ENCODE measurements at places on chromosomes 5 and 9.

DNA sequence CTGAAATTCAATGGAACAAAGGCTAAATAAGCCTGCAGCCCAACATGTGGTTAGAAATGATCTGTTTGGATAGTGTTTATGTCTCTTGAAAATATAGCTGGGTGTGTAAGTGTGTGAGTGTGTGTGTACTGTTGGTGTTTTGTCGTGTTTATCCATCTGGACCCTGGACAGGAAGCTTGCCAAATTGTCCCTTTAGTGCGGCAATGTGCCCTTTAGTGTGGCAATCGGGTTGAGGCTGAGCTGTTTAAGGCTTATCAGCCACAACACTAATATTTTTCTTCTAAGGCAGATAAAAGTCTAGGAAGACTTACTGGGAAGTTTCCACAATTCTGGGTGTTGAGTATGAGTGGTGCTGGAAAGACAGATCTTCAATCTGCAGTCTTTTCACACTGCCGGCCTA lies 180.2 kb downstream of the YTHDC2 start:
- no peak for DNase-seq

DNA sequence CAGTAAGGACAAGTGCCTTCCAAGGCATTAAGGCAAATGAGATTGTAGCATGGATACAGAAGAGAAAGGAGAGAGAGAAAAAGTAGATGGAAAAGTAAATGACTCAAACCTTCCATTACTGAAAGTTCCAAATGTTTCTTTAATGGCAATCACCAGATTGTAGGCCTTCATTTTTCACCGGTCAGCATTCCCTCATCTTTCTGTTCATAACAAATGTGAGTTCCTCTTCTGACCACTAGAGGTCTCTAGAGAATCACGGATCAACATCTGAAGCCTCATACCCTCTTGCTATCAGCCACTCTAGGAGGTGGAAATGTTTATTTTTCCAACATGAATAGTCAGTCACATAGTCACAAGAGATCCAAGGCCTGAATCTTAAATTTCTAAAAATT lies 73.6 kb upstream of the RPS23 start:
- DNase-seq, result no peak

DNA sequence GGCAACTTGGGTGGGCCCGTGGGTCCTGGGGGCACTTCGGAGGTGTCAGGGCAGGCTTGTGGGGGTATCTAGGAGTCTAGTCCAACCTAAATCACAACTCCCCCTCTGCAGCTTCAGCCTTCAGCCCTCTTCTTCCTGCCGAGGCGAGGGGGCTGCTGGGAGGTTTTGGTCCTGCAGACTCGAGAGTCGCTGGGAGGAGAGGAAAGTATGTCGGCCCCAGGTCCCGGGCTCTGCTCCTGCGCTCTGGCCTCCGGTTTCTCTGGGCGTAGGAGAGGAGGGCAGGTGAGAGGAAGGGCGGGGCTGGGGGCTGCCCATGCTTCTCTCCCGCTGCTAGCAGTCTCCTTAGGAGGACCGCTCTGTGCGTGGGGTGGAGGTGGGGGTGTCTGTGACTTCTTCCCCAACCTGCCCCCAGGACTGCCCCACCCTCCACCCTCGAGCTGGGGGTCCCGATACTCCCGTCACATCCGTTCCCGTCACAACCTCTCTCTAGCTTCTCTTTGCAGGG lies 139.8 kb upstream of the COL5A1 start:
- DNase-seq, result no peak

GRCh38 chr9:136922540-136922939 lies 22.0 kb downstream of the FBXW5 start:
- DNase-seq, result no peak

GRCh38 chr9:125470767-125471580 lies 209.3 kb downstream of the GAPVD1 start:
- DNase-seq, result no peak

DNA sequence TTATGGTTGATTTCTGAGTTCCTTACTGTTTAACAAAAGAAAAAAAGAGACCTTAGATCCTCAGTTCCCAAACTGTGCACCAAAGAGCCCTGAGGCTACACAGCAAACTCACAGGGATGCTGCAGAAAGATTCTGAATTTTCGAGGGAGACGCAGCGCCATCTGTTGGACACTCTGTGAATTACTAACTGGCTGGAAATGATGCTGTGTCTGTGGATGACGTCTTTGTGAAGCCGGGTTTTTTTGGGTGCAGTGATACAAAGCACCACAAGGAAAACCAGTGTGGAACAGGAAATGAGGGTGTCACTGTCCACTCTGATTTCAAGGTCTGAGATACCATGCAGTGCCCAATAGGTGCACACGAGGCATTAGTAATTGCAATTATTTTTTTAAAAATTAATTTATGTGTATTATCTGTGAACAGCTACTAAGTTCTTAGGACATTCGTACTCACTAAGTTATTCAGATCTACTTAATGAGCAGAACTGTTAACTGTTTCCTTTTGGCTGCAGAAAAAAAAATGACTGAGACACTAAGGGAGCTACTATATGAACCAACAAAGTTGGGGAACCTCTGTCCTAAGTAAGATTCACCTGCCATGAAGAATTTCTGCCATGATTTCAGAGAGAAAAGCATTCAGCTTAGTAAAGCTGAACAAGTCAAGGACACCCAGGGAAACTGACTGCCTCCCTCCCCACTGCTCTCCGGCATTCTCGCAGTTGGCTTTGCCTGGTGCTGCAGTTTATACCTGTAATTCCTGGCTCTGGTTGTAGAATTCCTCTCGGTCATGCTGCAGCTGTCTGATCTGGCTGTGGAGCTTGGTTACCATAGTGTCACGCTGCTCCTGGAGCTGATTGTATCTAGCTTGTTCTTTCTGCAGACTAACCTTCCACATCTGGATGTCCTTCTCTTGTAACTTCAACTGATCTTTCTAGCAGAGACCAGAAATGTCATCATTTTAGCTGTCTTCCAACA lies 23.4 kb downstream of the SPACA9 start:
- peak; percentile 65 for DNase-seq

- no peak for DNase-seq
Measured at GRCh38 chr5:125549322-125549911, 803.0 kb upstream of the ZNF608 start.

- no peak for DNase-seq
Measured at GRCh38 chr9:94824411-94824810, 97.9 kb downstream of the AOPEP start.

DNA sequence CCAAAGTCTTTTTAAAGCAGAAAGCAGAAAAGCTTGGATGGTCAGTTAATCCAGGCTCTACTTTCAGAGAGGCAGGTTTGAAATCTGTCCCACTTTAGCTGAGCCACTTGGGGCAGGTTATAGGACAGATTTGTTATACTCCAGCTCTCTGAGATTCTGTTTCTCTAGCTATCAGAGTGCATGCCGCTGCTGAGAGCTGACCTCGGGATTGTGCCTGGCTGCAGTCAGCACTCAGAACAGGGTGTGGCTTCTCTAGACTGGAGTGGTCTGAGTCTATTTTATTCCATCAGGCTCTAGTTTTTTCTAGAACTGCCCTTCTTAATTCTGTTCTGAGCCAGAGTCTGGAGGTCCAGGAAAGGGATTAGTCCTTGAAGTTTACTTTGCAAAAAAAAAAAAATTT lies 67.7 kb downstream of the NDFIP1 start:
- DNase-seq, result no peak

- no peak for DNase-seq
Measured at GRCh38 chr5:144166696-144167095, 3.8 kb downstream of the YIPF5 start.

- DNase-seq, result no peak
Measured at GRCh38 chr5:140011297-140011802, 31.7 kb downstream of the NRG2 start.

- DNase-seq, result peak; percentile 75
Measured at GRCh38 chr5:139392678-139393496, 2.0 kb downstream of the PROB1 start.

GRCh38 chr5:36646100-36646499 lies 39.7 kb downstream of the SLC1A3 start:
- no peak for DNase-seq

DNA sequence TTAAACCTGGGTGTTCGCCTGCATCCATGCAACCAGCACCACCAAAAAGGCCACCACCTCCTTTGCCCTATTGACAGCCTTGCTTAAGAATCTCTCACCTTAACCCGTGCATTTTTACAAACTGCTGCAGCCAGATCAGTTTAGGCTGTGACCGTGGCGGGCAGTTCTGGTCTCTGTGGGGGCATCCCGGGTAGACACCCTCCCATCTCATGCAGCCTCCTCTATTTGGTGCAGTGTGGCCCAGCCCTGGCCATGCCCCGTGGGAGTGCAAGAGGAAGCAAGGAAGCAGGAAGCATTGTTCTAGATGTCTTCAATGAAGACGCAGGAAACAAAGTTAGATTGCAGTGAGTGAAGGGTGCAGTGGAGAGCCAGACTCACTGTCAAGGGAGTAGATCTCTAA lies 108.8 kb upstream of the MVB12B start:
- DNase-seq, result no peak

- DNase-seq, result peak; percentile 29
Measured at GRCh38 chr9:137552022-137552768, 516 bp downstream of the MRPL41 start.

GRCh38 chr9:115058175-115058574 lies 59.8 kb downstream of the TNC start:
- DNase-seq, result no peak

DNA sequence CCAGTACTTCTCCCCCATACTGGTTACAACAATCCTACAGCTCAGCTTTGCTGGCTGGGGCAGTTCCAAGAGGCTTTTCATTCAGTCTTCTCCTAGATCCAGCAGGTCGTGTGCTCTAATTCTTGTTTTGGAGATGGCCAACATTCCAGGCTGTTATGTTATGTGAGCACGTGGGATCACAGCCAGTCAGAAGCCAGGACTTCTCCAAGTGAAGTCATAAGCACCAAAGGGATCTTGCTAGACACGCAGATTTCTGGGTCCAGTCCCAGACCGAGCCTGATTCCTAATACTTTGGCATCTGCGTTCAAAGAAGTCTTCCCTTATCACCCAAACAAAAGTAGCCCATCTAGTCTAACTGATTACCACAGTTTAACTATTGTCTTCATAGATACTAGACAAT lies 1.4 kb upstream of the LARP1 start:
- DNase-seq, result no peak

DNA sequence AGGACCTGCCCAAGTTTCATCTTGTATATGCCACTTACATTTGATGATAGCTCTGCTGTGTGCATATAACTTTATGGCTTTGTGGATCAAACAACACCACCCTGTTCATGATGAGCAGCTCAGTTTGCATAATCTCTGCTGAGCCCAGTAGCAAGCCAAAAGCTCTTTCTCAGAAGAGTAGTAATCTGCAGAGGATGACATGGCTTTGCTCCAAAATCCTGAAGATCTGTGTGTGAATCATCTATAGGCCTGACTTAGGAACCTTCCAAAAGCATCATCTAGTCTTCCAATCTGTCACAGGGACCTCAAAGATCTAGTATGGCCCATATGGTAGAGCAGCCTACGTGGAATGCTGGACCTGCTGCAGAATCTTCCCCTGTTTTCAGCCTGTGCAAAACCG lies 394.6 kb downstream of the PSAT1 start:
- no peak for DNase-seq

DNA sequence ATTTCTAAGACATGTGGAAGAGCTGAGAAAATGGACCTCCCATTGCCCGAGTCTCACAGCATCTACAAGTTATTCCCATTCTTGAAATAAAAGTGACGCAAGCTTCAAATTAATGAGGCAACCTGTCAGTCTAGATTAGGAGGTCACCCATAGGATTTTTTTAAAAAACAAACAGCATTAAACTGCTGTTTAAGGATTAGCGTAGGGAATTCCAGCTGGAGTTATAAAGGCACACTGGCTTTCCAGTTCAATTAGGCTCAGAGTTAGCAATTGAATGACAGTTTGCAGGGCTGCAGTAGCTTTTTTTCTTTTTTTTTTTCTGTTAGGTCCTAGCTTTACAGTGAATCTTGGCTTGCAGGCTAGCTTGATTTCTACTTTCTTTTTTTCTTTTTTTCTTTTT lies 16.2 kb downstream of the PRKACG start:
- no peak for DNase-seq

DNA sequence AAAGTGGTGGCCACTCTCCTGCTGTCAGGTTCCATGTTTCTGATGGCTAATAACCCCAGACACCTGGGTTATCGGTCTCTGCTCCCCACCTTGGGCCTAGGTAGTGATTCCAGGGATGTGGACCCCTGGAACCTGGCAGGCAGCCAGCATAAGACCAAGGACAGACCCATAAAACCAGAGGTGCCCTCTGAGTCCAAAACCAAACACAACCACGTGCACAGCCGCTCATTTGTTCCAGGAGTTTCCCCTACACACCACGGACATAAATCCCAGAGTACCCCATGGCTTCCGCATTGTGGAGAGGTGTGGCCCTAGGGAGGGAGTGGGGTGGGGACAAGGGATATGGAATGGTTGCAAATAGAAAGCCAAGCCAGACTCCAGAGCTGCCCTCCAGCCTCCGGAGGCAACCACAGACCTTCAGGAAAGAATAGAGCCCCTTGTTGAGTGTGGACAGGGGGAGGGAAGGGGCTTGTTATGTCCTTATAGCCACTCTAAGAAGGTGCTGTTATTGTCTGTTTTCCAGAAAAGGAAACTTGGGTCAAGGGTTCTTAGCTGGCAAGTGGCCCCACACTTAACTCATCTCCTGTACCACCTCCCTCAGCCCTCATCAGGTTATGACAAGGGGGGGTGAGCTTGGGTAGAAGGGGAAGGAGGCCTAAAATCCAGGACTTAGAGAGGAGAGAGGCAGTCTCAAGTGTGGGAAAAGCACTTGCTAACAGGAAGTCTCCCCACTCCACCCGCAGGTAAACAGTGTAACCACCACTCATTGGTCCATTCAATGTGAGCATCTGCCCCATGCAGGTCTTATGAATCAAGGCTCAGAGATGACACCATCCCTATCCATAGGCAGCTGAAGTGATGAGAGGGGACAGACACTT lies 23.6 kb upstream of the CYSTM1 start:
- no peak for DNase-seq

- no peak for DNase-seq
Measured at GRCh38 chr5:178861627-178862026, 1.9 kb downstream of the ZNF354B start.

GRCh38 chr5:138472353-138472752 lies 7.1 kb downstream of the EGR1 start:
- no peak for DNase-seq

- DNase-seq, result no peak
Measured at GRCh38 chr9:73133921-73134407, 17.7 kb upstream of the ANXA1 start.

GRCh38 chr5:135669416-135669815 lies 90.6 kb upstream of the CXCL14 start:
- no peak for DNase-seq

DNA sequence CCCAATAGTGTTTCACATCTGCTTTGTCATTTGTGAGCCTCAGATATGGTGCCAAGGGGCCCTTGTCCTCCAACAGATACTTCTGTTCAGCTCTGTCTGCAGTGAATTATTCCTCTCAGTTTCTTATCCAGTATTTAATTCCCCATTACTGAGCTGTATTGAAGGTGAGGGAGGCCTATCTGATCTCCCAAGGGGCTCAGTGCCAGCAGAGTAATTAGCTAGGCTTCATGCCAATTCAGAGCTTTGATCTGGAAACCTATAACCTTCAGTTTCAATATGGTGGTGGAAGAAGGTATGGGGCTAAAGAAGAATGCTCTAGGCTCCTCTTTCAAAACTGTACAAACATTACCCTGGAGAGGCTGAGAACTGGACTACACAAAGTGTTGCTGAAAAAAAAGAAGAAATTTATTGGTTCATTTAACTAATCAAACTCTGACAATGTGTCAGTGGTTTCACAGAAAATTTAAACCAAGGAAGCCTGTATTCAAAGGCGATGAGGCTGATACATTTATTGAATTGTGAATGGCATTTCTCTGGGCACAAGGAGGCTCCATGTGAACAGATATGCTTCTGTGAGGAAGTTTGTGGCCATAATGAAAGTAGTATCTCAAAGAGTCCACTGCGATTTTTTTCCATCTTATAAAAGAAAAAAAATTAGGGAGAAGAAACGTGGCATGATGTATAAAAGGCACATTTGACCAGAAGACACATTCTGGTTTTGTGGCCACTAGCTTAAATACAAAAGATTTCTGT lies 397.8 kb downstream of the TLE4 start:
- DNase-seq, result no peak
